ENCODE measurements at places on chromosomes 5 and 9.

GRCh38 chr5:135694012-135694411 lies 115.2 kb upstream of the CXCL14 start:
- DNase-seq, result no peak

- DNase-seq, result no peak
These were observed 209.3 kb downstream of the ROR2 start for GRCh38 chr9:91740701-91741100.

DNA sequence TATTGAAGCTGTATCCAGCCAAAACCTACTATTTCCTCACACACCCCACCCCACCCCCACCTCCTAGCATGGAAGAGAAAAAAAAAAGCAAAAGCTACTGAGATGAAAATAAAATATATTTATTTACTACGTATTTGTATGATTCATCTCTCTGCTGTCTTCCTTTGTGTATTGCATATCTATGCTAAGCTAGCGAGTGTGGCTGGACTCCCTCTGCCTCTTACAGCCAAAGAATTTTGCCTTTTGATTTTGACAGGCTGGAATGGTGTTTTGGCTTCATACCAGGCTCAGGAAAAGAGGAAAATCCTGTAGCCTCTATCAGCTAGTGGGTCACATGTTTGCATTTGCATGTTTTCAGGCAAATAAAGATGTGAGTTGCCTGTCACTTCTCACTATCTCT lies 2.2 kb downstream of the ABLIM3 start:
- DNase-seq, result no peak

GRCh38 chr9:96596601-96597111 lies 23.0 kb downstream of the CDC14B start:
- no peak for DNase-seq
